LHCN-M2 (cell line): ENCODE measurements at places on chromosomes 7 and 10.
A peak's percentile ranks its signal among the peaks of the same experiment; 100 is the strongest.

- DNase-seq = peak; percentile 80
These were observed 23.6 kb downstream of the FAM3C start for GRCh38 chr7:121372376-121373010.

DNA sequence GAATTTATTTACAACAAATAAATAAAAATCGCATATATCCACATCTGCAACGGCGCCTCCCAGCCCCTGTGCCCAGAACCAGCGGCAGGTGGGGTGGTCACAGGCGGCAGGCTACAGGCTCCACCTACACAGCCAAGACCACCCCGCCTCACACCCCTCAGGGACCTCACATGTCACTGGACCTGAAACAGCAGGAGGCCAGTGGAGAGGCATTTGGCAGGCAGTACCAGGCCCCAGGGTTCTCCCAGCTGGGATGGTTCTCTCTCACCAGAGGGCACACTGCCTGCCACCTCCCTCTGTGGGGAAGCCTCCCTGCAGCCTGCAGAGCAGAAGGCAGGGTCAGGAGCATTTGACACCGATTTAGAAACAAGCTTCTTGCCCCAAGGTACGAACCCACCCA is 81.5 kb downstream of the MAD1L1 start:
- no peak for DNase-seq

GRCh38 chr10:99769706-99770105 is 12.7 kb upstream of the ABCC2 start:
- DNase-seq = no peak

- peak; percentile 94 for DNase-seq
These were observed 96.0 kb downstream of the GPR85 start for GRCh38 chr7:112990624-112991023.

DNA sequence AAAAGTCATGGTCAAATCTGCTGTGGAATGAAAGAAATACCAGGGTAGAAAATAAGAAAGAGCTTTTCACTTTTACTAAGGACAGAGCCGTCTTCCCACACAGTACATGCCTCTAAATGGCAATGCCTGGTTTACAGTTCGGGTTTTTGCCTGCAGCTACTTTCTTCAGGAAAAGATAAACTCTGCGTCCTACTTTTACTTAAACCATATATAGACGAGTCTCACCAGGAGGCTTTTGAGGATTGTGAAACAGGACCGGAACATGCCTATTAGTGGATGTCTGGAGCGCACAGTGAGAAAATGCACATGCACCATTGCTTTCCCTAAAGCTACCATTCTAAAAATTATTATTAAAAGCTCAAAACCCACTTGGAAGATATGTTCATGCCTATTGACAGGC is 70.5 kb downstream of the KLF6 start:
- DNase-seq = no peak

- no peak for DNase-seq
These were observed 46.1 kb upstream of the SMNDC1 start for GRCh38 chr10:110350812-110351211.

DNA sequence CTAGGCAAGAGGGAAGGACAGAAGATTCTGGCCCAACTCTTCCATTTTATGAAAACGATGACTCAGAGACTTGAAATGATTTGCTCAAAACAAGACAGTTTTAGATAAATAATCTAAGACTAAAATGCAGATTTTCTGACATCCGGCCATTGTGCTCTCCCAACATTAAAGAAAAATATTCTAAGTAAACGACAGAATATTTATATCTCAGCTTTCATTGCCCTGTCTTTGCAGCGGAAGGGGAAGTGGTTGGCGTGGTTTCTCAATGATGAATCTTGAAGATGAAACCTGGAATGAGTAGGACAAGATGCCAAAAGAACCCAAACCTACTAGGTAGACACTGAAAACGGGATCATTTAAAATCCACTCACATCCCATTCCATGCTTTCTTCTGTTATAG is 28.9 kb upstream of the NPY start:
- no peak for DNase-seq
